ENCODE measurements at places on chromosomes 6 and 20.

DNA sequence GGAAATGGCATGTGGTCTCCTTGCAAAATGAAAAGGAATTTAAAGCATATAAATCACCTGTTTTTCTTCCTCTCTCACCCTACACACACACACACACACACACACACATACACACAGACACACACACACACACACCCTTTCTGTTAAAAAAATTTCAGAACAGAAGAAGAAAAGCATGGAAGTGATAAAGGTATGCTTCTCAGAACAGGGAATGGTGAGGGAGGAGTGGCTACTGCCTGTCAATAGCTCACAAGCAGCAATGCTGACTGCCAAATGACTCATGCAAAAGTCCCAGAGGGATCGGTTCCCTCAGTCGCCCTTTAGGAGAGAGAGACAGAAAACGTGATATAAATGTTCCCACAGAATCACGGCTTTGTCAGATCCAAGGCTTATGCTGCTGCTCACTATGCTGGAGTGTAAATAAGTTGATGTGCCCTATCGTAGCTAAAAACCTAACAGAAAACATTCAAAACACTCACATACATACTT lies 102.6 kb downstream of the IBTK start:
- no peaks in the 10 kb centered on the region for H3K36me3 ChIP-seq
- H3K27me3 ChIP-seq, result no peaks in the 10 kb centered on the region
- H3K27ac ChIP-seq, result no peak overlapping the region
- peaks cover 9% of the 10 kb centered on the region for H3K4me1 ChIP-seq

- peak overlapping the region; percentile 99 for H3K4me3 ChIP-seq
- peaks cover 1% of the 10 kb centered on the region for H3K36me3 ChIP-seq
- no peak overlapping the region for H3K27ac ChIP-seq
- no peak for DNase-seq
- H3K27me3 ChIP-seq, result peaks cover 23% of the 10 kb centered on the region
- peaks cover 6% of the 10 kb centered on the region for H3K4me1 ChIP-seq
Observed at GRCh38 chr20:37693242-37693634, 592 bp upstream of the CTNNBL1 start.

- peaks cover 37% of the 10 kb centered on the region for H3K36me3 ChIP-seq
- peak overlapping the region; percentile 100 for H3K4me3 ChIP-seq
- H3K27me3 ChIP-seq, result no peaks in the 10 kb centered on the region
- DNase-seq, result peak; percentile 12
- peaks cover 24% of the 10 kb centered on the region for H3K4me1 ChIP-seq
- H3K27ac ChIP-seq, result peak overlapping the region; percentile 100
Observed at GRCh38 chr6:36593569-36594028, 563 bp upstream of the SRSF3 start.

- peaks cover 27% of the 10 kb centered on the region for H3K4me1 ChIP-seq
- no peak overlapping the region for H3K27ac ChIP-seq
- no peaks in the 10 kb centered on the region for H3K27me3 ChIP-seq
- no peak overlapping the region for H3K4me3 ChIP-seq
Observed at GRCh38 chr6:24924580-24925356, 11.0 kb downstream of the RIPOR2 start.

DNA sequence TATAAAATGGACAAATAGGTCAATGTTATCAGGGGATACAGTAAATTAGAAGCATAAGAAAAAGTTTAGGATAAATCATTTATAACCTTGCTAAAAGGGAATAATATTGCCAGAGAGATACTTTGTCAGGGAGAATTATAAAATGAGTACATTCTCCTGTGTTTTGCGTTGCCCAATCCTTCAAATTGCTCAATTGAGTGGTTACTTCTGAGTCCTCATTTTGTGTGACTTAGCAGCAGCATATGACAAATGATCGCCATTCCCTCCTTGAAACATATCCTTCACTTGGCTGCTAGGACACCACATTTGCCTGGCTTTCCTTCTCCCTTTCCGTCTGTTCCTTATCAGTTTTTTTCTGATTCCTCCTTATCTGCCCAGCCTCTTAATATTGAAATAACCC lies 106.7 kb upstream of the FLRT3 start:
- no peak for DNase-seq
- H3K4me1 ChIP-seq, result peaks cover 2% of the 10 kb centered on the region
- H3K27ac ChIP-seq, result no peak overlapping the region
- H3K27me3 ChIP-seq, result no peaks in the 10 kb centered on the region
- H3K4me3 ChIP-seq, result no peak overlapping the region

- H3K27me3 ChIP-seq, result peaks cover 4% of the 10 kb centered on the region
- H3K4me1 ChIP-seq, result peaks cover 14% of the 10 kb centered on the region
- no peaks in the 10 kb centered on the region for H3K36me3 ChIP-seq
- H3K4me3 ChIP-seq, result no peak overlapping the region
Observed at GRCh38 chr20:49595811-49596561, 28.0 kb upstream of the PTGIS start.
